Stimulated activated memory B cell treated with anti-CD40 and anti-IgM and Interleukin-4, amounts not matched to agents 10 μg/mL and 1 μg/mL and 100 μg/mL, for 72 hours (primary cell): ENCODE measurements at places on chromosomes 4 and X.

- ATAC-seq, result no peak
Measured at GRCh38 chrX:633043-633984, 2.7 kb downstream of the SHOX start.

DNA sequence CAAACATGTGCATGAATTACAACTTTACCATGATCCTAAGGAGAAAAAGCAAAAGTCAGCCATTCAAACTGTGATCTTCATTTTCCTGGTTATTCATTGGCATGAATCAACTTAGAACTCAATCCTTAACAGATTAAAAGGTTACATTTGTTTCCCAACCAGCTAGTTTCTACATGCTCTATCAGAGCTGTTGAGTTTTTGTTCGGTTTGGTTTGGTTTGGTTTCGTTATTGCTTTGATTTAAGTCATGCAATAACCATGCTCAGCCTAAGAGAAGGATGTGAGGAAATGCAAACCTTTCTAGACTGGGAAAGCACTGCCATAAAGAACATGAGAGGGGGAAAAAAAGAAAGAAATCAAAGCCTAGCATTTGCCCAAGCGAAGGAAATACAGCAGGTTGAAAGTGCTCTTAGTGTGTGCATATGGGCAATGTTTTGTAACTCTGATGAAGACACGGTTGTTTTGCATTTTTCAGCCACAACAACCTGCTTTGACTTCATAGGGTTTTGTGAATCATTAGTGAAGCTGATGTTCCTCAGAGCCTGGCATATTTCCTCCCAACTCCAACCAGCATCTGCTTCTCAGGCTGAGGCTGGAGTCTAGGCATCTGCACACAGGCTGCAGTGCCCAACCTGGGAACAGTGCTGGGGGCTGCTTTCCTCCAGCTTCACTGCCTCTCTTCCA is 234.3 kb downstream of the ZNF674 start:
- no peak for ATAC-seq

- no peak for ATAC-seq
Measured at GRCh38 chrX:152155766-152156310, 17.5 kb upstream of the MAGEA10 start.

GRCh38 chr4:120709991-120710390 is 212.5 kb downstream of the PRDM5 start:
- ATAC-seq, result no peak

GRCh38 chrX:53715346-53715924 is 28.9 kb upstream of the HUWE1 start:
- ATAC-seq, result peak; percentile 21

DNA sequence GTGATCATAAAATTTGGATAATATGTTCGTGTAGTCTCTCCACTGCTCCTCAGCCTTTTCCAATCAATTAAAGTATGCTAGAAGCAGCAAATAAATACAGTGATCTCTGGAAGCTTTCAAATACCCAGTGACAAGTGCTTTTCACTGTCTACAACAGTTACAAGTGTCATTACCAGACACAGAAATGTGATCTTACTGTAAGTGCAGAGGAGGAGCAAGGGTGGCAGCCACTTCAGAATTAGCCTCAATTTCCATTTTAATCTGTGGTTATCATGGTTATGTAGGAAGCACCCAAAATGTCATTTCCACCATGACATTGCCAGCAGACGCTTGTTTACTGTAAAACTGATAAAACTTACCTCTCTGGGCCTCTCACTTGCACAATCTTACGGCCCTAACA is 133.9 kb upstream of the ADAMTS3 start:
- ATAC-seq, result no peak

DNA sequence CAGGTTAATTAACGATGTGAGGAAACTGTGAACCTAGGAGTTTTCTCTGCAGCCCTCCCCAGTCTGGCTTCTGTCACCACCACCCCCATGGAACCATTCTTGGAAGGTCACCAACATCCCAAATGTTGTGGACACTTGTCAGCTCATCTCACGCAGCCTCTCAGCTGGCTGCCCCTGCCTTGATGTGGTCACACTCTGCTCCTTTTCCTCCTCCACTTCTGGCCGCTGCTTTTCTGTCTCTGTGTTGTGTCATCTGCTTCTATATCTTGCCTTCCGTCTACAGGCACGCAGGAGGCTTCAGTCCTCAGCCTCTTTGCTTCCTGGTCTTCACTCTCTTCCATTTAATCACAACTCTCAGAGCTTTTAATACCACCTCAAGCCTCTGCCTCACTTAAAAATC is 371.5 kb upstream of the SLIT2 start:
- no peak for ATAC-seq

GRCh38 chr4:94550352-94550751 is 98.6 kb downstream of the PDLIM5 start:
- ATAC-seq, result no peak

GRCh38 chrX:107979534-107979933 is 2.6 kb downstream of the TEX13B start:
- no peak for ATAC-seq

GRCh38 chr4:67779631-67780030 is 25.4 kb upstream of the GNRHR start:
- ATAC-seq, result no peak

- ATAC-seq, result no peak
Measured at GRCh38 chr4:72031868-72032608, at the start of gene NPFFR2. Gene NPFFR2 (plus strand): TSS chr4:72032000. CDS start chr4:72128592, 96,592 bp downstream.
